Left renal cortex interstitium (tissue), 4 donors: ENCODE measurements at places on chromosomes 4 and X. TPM values are rescaled to one million over a fixed set of nuclear protein-coding genes. Genes with fewer than 3 reads are reported as not detected.

GRCh38 chr4:52842792-52843191 is 19.3 kb upstream of the RASL11B start:
- no peak for DNase-seq

DNA sequence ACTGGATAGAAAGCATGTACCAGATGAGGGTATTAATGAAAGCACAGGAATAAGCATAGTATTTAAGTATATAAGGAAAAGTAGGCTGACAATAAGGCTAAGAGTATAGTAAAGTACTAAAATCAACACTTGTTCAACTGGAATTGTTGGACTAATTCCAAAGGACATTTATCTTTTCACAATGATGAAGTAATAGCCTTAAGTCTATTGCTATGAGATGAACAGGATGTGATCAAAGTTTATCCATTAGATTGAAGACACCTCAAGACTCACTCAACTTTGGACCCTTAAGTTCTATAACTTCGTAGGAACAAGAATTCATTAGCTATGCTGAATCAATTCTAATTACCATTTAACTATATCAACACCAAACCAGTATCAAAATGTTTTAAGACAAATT is 7.6 kb downstream of the MAD2L1 start:
- no peak for DNase-seq

Gene MAGEA11
- polyA plus RNA-seq: not detected

Gene ERCC6L
- polyA plus RNA-seq: 4.4 TPM
